ENCODE measurements at places on chromosomes 1 and 21.

- no peak for DNase-seq
Measured at GRCh38 chr1:21379571-21379970, 60.4 kb upstream of the NBPF3 start.

GRCh38 chr1:193335806-193336428, 149.5 kb upstream of the B3GALT2 start:
- DNase-seq, result no peak

- DNase-seq, result no peak
Measured at GRCh38 chr1:21048462-21048861, 128.2 kb downstream of the EIF4G3 start.

- no peak for DNase-seq
Measured at GRCh38 chr21:31162827-31163226, 124.6 kb upstream of the KRTAP19-8 start.

- DNase-seq, result peak; percentile 36
Measured at GRCh38 chr21:25283720-25284119, 323.6 kb downstream of the MRPL39 start.

GRCh38 chr1:219257751-219258150, 84.1 kb downstream of the LYPLAL1 start:
- DNase-seq, result no peak

- DNase-seq, result no peak
Measured at GRCh38 chr1:246760422-246761347, 36.5 kb downstream of the SCCPDH start.

DNA sequence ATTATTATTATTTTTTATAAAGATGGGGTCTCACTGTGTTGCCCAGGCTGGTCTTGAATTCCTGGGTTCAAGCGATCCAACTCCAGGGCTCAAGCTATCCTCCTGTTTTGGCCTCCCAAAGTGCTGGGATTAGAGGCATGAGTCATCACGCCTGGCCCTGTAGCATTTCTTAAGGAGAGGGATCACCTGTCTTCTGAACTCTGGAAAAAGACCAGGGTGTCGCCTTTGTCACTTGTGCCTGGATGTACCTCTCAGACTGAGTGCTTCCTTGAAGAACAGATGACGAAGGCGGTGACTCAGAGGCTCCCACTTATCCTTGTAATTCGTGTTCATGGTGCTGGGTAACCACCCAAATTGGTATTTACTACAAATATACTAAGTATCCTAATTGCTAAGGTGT, 2.4 kb upstream of the CGN start:
- DNase-seq, result no peak

GRCh38 chr1:55425310-55425930, 210.3 kb upstream of the USP24 start:
- no peak for DNase-seq

DNA sequence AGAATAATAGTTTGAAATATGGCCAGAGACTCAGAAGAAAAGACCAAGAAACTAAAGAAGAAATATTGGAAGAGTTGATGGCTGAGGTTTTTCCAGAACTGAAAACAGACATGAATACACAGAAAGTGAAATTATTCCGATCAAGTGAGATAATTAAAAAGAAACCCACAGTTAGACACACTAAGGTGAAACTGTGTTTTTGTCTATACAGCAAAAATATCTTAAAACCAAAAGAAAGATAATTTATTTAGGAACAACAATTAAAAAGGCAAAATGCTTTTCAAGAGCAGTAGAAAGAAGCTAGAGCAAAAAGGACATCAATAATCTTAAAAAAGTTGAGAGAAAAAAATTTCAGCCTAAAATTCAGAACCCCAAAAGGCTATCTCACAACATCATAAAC, 116.3 kb downstream of the COP1 start:
- DNase-seq, result no peak

DNA sequence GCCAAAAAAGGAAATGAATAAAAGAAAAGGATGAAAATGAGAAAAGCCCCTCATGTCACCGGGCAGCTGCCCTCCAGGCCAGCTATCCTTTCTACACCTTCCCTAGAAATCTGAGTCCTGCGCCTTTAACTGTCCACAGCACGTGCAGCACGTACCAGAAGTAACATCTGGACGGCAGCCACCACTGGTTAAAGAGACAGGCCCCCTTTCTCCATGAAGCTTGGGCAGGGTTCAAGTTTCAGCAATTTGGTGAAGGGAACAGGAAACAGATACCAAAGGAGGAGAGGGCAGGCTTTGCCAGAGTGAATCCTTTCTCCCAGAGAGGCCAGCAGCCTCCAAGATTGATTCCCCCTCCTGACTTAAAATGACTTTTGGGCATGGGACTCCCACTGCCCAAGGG, 3.6 kb upstream of the KIAA2013 start:
- peak; percentile 92 for DNase-seq

DNA sequence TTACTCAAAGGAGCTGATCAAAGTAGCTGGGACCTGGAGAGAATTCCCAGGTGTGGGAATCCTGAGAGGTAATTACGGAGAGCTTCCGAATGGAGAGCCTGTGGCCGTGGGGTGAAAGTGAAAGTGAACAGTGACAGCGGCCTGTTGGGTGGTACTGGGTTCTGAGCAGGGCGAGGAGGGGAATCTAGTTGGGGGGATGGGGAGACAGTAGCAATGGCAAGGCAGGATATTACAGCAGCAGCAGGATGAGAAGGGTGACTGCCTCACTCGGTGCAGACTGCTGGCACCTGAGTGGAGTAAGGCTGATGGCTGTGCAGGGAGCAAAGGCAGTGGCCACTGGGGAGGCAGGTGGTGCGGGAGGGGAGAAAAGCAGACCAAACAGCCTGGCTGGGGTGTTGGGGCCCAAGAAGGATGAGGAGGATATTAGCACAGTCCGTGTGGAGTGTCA, 70.3 kb upstream of the PRDX6 start:
- no peak for DNase-seq

DNA sequence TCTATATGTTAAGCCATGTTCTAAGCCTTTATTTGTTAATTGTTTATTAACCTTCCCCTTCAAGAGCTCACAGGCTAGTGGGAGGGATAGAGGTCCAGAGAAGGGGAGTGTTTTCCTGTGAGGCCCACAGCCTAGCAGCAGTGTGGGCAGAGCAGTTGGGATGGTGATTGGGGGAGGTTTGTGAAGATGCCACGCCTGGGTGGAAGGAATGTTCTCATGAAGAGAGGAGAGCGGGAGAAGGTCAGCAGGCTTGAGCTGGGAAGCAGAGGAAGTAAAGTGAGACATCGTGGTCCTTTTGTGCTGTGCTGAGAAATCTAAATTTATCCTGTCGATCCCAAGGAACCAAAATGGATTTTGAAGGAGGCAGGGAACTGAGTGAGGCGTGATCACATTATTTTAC, 42.6 kb downstream of the TRAPPC10 start:
- no peak for DNase-seq

DNA sequence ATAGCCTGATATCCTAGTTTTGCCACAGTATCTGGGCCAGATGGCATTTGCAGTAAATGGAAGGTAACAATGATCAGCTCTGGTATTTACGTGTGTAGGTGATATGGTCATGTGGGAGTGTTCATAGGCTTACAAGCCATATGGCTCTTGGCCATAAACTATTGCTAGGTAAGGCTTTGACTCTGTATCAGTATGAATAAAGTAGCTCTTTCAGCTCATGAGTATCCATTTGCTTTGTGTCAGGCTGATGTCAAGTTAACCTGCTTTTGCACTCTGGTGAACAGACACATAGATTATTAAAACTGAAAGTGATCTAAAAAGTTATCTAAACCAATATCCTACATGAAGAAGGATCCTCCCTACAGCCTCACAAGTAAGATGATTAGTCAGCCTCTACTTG, 69.0 kb downstream of the DDR2 start:
- DNase-seq, result no peak

GRCh38 chr1:66396212-66396890, 137.6 kb upstream of the SGIP1 start:
- DNase-seq, result no peak

GRCh38 chr1:55870106-55870505, 654.9 kb upstream of the USP24 start:
- no peak for DNase-seq

DNA sequence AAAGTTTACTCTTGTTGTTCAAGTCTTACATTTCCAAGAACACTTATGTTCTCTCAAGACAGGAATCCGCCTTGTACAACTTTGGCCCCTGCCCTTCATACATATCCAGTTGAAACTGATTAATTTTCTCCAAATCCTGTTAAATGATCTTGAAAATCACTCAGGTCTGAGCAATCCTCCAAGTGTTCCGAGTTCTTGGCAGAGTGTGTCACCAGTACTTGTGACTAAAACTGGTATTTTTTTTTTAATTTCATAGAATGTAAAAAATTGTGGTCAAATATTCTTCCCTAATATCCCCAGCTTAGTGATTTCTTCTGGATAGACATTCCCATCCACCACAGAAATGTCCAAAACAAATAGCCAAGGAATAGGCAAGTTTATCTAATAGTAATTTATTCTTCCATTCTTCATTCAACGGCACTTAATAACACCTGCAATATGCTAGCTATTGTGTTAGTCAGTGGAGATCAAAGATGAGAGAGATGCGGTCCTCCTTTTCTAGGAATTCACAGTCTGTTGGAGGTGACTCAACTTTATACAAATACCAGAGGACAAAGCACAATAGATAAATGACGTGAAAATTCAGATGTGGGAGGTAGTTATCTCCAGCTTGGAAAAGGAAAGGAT, 71.4 kb downstream of the DIRAS3 start:
- no peak for DNase-seq

DNA sequence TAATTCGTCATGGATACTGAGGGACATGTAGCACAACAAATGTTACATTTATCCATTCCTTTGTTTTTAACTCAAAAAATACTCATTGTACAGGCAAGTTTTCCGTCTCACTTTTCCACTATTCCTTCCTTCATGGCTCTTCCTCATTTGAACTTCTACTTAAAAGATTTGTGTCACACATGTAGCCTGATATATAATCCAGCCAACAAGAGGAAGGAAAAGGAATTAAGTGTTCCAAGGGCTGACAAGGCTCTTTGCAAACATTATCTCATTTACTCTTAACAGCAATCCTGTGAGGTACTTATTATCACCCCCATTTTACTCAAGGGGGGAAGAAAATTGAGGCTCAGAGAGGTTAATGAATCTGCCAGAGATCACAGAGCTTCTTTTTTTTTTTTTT, 22.9 kb downstream of the CD244 start:
- DNase-seq, result no peak

GRCh38 chr1:85283475-85284199, 7.2 kb upstream of the BCL10 start:
- DNase-seq, result peak; percentile 29

DNA sequence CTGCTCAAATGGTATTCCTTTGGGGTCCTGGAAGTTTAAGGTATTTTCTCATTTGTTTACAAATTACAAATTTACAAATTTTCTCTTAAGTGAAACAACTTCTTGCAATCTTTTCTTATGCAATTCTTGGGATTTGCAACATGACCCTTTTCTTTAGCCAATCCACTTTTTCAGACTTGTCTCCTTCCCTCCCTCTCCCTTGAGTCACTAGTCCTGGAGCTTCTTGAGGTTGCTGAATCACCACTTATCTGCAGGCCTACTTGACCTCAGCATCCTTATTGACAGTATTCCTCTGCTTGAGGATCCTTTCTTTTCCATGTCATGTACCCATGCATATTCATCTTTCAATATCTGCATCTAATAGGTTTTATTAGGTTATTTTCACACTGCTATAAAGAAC, 302.8 kb upstream of the ADAMTS5 start:
- DNase-seq, result no peak

GRCh38 chr1:19208710-19209438, 1.2 kb downstream of the UBR4 start:
- DNase-seq, result no peak

DNA sequence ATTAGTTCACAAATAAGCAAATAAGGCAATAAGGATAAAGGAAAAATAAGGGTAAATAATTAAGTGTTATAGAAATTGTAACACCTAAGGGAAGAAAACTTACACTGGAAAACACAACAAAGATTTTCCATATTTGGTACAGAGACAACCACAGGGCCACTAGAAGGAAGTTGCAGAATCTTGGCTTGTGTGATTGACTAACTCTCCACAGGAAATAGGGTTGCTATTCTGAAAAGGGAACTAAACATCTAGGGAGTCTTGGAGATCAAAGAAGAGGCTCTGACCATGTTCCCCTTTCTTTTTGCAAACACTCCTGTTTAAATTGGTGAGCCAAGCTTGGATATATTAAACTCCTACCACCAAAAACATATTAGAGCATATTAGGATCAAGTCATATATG, 59.1 kb downstream of the APCS start:
- no peak for DNase-seq

GRCh38 chr1:234659538-234659937, 49.6 kb upstream of the IRF2BP2 start:
- no peak for DNase-seq

DNA sequence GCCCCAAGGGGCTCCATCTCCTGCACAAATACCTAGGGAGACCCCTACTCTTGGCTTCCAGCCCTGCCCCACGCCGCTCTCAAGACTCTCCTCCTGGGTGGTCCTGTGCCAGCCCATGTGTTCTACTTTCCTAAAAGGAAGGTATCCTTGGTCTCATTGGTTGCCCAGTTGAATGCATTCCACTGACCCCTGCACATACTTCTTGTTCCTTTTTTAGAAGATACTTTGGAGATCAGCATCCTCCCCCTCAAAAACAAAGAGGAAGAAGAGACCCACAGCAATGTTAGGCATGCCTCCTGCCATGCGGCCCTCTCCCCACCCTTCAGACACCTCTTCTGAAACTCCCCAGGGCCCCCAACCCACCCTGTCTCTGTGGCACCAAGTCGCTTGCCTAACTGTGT, 4.1 kb downstream of the SLAMF9 start:
- DNase-seq, result no peak

GRCh38 chr1:22064751-22065402, 12.4 kb downstream of the CDC42 start:
- no peak for DNase-seq

- DNase-seq, result no peak
Measured at GRCh38 chr1:71785450-71785849, 496.9 kb downstream of the NEGR1 start.

- no peak for DNase-seq
Measured at GRCh38 chr1:188117436-188117835, 1288.7 kb downstream of the PLA2G4A start.

DNA sequence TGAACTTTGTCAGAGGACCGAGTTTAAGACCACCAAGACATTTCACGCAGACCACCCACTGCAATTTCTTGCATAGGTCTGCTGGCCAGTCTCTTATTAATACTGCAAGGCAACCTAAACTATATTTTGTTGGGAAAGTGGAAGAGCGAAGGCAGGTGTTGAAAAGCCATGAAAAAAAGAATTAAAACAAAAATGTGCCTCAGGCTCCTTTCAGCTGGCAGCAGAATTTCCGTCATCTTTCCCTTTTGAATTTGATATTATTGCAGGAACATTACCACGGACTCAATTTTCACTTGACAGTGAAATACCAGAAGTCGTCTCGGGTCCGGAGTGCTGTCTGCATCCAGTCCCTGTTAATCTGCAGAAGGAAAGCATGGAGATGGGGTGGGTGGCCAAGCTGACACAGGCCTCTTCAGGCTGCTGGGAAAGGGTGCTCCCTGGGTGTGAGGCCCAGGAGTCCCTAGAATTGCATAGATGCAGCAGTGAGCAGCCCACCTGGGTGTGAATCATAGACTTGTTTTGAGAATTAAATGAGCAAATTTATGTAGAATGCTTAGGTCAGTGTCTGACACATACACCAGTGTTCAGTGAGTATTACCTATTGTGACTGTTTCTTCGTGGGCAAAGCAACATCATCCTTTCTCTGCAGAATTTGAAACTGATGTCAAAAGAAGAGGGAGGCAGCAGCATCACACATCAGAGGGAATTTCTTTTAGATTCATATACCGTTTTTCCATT, 150.7 kb downstream of the PBX1 start:
- no peak for DNase-seq

Data from RPMI8226 (cell line).